ENCODE measurements at places on chromosomes 4 and X.

DNA sequence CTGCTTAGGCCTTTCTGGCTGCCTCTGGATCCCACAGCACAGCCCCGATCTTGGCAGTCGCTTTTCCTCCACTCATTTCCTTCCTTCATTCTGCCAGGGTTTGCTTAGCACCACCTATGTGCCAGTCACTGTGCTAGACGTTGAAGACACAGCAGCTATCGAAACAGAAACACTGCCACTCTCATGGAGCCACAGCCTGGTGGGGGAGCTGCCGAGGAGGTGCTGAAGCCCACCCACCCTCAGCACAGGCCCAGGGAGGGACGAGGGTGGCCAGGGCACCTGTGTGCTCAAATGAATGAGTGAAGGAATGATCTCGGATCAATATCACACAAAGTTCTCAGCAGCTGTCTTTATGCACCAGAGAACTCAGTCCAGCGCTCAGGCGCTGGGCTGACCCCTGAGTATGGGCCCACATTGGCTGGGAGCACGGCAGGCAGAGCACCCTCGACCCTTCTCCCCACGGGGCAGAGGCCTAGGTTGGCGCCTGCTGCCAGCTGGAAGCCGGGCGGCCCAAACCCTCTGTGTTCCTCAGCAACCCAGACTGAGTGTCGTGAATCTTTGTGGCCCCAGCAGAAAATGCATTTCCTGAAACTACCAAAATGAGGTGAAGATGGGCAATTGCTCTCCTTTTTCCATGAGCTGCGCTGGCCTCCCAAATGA, 108.9 kb downstream of the SORCS2 start:
- DNase-seq = no peak

GRCh38 chr4:167359711-167360110, 125.4 kb upstream of the SPOCK3 start:
- DNase-seq = no peak

GRCh38 chrX:80879916-80880315, 70.2 kb upstream of the BRWD3 start:
- no peak for DNase-seq

GRCh38 chrX:126994032-126994600, 174.6 kb downstream of the PRR32 start:
- DNase-seq = no peak

GRCh38 chr4:37157476-37158167, 86.9 kb upstream of the NWD2 start:
- no peak for DNase-seq

- no peak for DNase-seq
Observed at GRCh38 chrX:74423289-74423998, 2.2 kb downstream of the SLC16A2 start.

GRCh38 chr4:139389991-139390390, 63.9 kb upstream of the RAB33B start:
- DNase-seq = no peak

DNA sequence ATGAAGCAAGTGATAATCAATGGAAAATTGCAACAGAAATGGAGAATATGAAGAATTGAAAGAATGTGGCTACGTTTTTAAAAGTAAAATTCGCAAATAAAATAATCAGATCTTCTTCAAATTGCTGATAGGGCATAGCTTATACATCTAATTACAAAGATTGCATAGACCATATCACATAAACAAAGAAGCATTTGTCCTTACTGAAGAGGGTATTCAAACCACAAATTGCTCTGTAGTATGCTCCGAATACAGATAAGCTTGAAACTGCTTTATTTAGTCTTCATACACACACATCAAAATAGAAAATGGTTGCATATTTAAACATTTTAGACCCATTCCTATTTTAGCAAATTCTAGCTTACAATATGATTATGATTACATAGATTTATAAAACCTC, 206.7 kb upstream of the SLIT2 start:
- no peak for DNase-seq

GRCh38 chrX:103520386-103520785, 1.1 kb upstream of the RAB40A start:
- DNase-seq = no peak

GRCh38 chr4:165415910-165416309, 37.1 kb downstream of the CPE start:
- no peak for DNase-seq

- DNase-seq = no peak
Observed at GRCh38 chrX:97479106-97479890, 595.6 kb downstream of the RPA4 start.

GRCh38 chrX:142084611-142085010, 120.5 kb downstream of the MAGEC2 start:
- DNase-seq = no peak

- DNase-seq = no peak
Observed at GRCh38 chrX:108138814-108139702, 47.5 kb downstream of the ATG4A start.

GRCh38 chr4:128861856-128862518, 52.5 kb downstream of the JADE1 start:
- DNase-seq = no peak

DNA sequence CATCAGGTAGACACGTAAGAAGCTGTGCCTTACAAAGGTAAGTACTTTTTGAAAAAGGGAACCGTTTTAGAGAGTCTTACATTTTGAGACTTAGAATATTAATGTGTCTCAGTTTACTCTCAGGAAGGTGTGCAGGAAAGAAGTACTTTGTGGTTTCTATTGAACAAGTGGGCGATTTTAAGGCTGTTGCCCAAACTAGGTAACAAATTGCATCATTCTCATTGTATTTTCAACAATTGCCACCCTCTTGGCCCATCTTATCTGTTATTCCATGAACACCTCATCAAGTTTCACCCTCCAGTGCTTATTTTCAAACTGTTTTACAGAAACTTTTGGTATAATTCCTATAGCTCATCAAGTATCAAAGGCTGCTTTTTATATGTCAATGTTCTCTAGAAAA, 158.3 kb downstream of the SLC4A4 start:
- DNase-seq = no peak

DNA sequence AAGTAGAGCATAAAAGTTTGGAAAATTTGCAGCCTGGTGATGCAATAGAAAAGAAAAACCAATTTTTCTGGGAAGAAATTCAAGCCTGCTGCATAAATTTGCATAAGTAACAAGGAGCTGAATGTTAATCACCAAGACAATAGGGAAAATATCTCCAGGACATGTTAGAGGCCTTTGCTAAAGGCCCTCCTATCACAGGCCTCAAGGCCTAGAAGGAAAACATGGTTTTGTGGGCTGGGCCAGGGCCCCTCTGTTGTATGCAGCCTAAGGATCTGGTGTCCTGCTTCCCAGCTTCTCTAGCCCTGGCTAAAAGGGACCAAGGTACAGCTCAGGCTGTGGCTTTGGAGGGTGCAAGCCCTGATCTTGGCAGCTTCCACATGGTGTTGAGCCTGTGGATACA, 6.2 kb upstream of the RTL3 start:
- no peak for DNase-seq

DNA sequence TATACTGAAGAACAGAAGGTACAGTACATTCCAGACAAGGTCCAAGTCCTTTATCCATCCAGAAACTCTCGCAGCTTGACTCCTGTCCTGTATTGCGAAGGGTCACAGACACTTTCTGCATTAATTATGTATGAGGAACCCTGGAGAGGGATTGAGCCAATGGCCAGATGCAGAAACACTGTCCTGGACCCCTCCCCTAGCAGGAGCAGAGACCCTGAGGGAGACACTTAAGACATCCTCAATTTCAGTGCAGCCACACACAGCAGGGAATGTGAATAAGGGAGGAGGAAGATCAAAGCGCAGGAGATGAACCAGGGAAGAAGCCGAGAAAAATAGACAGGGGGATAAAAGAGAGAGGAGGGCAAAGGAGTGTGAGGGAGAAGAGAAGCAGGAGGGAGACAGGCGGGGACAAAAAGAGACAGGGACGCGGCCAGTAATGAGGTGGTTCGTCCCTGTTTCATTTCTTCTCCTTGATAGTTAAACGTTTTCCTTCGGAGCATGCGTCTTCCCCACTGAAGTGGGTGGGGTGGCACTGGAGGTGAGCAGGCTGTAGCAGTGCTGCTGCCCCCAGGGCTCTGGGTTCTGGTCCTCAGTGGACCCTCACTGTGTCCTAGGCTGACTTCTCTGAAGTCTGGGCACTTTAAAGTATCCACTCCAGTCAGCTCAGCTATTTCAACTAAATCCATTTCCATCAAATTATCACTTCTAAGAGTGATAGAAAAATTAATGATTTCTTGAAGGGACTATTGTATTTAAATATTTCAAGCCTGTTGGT, 356.4 kb upstream of the NOCT start:
- no peak for DNase-seq

DNA sequence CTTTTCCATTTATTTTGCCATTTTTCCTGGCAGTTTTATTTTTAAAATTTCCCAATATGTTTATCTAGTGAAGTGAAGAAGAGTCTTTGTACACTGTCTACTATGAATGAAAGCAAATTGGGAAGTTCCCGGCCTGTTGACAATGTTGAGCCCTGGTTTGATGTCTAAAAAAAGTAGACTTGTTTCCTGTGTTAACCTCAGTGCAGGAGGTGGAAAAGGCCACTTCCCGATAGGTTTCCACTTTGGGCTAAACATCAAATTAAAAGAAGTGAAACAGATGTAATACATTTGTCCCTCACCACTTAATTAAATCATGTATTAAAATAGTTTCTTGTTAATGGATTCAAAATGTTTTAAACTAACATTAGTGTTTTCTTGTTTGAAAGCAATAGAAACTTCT, 30.0 kb downstream of the BBS12 start:
- DNase-seq = no peak

DNA sequence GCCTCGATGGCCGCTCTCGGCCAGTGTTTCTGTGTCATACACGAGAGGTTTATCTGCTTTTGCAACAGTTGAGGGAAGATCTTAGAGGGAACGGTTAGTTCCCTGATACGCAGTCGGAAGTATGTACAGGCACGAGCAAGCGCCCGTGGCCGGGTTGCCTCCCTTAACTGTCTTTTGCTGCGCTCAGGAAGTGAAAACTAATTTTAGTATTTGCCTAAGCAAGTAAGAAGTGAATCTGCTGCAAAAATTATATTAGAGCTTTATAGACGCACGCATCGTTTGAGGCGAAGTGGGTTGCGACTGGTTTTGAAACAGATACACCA, 695 bp downstream of the MTM1 start:
- no peak for DNase-seq

DNA sequence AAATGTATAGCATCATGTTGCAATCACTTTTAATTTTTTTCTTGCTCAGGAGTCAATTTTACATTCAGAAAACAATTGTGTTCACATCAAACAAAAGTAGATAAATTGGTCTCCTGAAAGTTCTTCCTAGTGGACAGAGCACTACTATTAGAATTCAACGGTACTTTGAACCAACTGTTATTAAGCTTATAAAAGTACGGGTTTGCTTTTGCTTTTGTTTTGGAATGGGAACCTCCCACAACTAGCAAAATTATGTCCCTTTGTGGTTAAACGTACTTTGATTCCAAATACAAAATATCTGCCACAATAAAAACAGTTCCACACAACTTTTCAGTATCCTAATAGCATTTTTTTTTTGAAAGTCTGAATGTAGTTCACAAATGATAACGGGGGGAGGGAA, 8.6 kb upstream of the MAPK10 start:
- no peak for DNase-seq

- no peak for DNase-seq
Observed at GRCh38 chr4:14920759-14921320, 81.4 kb upstream of the CPEB2 start.

- DNase-seq = no peak
Observed at GRCh38 chrX:7280520-7280919, 132.6 kb upstream of the PUDP start.

All from stimulated activated CD4-positive, alpha-beta T cell treated with anti-CD3 and anti-CD28 coated beads, TNF-alpha, amount 100 ng/mL, for 4 hours (primary cell).